ENCODE measurements at places on chromosomes 12 and 14.

DNA sequence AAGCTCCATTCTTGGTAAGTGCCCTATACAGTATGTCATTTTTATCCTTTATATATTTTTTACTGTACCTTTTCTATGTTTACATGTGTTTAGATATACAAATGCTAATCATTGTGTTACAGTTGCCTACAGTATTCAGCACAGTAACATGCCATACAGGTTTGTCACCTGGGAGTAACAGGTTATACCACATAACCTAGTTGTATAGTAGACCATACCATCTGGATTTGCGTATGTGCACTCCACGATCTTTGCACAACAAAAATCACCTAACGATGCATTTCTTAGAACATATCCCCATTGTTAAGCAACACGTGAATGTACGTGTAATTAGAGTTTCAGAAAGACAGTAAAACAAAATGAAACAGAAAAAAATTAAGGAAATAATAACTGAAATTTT lies 11.9 kb upstream of the ANO2 start:
- DNase-seq: no peak

DNA sequence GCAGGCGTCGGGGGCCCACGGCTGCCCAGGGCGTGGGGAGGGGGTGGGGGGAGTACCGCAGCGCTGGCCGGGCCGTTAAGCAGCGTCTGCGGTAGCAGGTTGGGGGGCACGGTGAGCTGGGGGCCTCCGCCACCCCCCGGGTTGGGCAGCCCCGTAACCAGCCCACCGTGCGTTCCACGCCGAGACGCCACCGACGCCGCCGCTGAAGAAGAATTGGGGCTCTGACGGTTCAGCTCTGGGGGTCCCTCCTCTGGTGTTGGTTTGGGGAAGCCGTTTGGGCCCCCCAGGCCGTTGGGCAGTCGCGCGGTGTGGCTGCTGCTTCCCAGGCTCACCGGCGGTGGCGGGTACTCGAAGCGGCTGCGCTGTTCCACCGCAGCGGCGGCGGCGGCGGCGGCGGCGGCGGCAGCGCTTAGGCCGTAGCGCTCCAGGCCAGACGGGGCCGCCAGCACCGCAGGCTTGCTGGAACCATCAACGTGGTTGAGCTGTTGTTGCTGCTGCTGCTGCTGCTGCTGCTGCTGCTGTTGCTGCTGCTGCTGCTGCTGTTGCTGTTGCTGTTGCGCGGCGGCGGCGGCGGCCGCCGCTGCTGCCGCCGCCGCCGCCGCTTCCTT lies 1.5 kb downstream of the IRF2BPL start:
- DNase-seq: no peak

- no peak for DNase-seq
Observed at GRCh38 chr14:24576182-24576581, at the start of gene CTSG. TSS of gene CTSG (minus strand) at chr14:24576250. CDS start at chr14:24576223, 27 bp downstream.

GRCh38 chr14:69986336-69986735 lies 107.1 kb downstream of the SMOC1 start:
- DNase-seq: no peak

DNA sequence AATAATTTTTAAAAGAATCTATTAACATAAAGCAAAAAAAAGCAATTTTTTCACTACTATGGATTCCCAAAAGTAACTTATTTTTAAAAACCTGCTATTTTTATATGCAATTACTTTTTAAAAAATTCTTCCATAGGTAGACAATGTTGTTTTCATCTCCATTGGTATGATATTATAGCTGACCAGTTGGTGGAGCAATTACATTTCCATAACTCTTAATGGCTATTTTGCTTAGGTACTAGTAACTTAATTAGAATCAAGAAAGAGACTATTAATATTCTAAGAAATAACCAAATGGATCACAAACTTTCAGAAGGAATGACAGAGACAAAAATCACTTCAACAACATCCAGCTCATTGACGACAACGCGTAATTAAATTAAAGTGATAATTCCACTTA lies 64.7 kb upstream of the PTCSC3 start:
- no peak for DNase-seq

- no peak for DNase-seq
Observed at GRCh38 chr12:115828168-115828567, 449.3 kb downstream of the MED13L start.

DNA sequence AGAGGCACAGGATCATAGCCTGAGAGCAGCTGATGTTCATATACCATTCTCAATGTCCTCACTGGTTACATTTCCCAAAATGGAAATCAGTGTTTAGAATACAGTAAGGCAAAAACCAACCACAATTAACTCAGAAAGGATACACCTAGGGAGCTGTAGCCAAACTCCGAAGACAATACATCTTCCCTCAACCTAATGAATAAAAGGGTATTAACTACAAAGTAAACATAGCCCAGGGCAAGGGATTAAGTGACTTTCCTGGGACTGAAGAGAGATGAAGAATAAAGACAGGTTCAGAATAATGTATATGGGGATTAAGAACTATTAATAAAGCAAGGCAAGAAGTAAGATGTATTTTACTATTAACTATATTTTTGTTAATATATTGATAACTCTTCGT lies 79.5 kb downstream of the RPS29 start:
- DNase-seq: no peak

- no peak for DNase-seq
Observed at GRCh38 chr14:64680013-64680713, 24.1 kb upstream of the PLEKHG3 start.

GRCh38 chr14:100825713-100826331 lies at the start of gene MEG3:
TSS of gene MEG3 (plus strand) at chr14:100826118.
- no peak for DNase-seq

GRCh38 chr12:64625243-64626077 lies 15.2 kb downstream of the RASSF3 start:
- DNase-seq: no peak

GRCh38 chr14:80223696-80224465 lies 12.6 kb upstream of the DIO2 start:
- no peak for DNase-seq

DNA sequence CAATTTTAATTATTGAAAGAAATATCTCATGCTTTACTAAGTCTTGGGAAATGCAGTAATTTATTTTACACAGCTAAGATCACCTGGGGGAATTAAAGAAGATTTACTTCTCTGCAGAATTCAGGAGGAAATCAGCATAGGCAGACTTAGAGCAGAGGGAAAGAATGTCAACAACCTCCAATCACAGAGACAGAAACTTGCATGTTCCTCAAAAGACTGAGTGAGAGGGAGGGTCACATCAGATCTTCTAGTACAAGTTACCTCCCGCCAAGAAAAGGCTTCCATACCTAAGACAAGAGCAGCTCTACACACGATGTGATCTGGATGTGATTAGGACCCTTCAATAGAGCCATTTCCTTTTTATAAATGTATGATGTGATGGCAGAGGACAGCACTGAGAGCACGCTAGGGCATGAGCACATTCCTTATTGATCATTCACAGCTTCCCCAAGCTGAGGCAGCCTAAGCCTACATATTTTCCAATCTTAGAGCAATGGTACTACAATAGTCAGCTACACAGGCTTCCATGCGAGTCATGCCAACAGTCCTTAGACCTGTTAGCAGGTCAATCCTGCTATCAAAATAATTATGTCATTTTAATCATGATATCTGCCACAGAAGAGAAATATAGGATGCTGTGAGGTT lies 403.3 kb downstream of the ETNK1 start:
- no peak for DNase-seq

GRCh38 chr12:75482646-75483045 lies 2.1 kb downstream of the GLIPR1 start:
- DNase-seq: no peak

GRCh38 chr12:64683816-64684543 lies 73.7 kb downstream of the RASSF3 start:
- no peak for DNase-seq

- DNase-seq: peak; percentile 40
Observed at GRCh38 chr14:99982537-99983250, 82.5 kb upstream of the EVL start.

GRCh38 chr12:53907103-53907502 lies 31.5 kb upstream of the HOXC13 start:
- DNase-seq: no peak

DNA sequence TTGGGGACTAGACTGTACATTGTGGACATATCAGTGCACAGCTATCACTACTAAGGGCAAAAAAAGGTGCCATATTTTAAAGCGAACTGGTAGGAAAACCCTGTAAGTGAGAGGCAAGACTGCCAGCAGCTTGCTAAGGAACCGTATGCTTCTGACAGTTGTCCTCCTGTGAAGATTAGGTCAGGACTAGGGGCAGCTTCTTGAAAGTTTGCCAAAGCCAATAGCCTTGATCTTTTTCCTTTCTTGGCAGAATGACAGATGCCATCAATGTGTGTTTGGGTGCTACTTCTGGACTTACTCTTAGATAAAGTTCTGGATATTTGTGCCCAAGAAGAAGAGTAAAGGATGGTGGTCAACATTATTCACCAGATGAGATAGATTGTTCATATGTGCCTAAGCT lies 7.4 kb downstream of the DAAM1 start:
- no peak for DNase-seq

DNA sequence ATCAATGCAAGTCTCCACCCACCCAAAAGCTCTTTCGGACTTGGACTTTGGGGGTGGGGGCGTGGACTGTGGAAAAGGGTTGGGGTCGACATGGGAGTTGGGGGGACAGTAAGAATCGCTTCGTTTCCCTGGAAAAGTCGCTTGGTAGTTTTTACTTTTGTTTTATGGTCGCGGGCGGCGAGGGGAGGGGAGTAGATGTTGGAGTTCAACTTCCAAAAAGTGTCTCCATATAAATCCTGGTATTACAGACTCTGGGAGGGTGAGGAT lies 568 bp upstream of the BCL11B start:
- no peak for DNase-seq

Data from stimulated activated CD4-positive, alpha-beta T cell treated with anti-CD3 and anti-CD28 coated beads, TNF-alpha, amount 100 ng/mL, for 24 hours (primary cell).